ENCODE measurements at places on chromosomes 7 and 10.

DNA sequence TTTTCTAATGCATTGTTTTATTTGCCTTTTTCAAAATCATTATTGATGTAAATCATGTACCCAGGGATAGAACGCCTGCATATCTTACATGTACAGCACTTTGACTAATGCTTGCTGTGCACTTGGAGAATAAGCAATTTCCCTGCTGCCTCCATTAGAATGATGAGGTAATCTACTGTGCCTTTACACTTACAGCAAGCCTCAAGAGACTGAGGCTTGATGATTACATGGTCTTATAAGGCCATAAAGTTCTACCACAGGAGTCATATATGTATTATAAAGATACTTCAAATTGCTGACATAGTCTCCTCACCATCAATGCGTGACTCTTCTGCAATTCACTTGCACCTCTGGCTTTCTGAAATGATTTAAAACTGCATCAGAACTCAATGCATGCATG is 328.6 kb upstream of the HGF start:
- DNase-seq: no peak

- no peak for DNase-seq
These were observed 22.9 kb upstream of the ELFN1 start for GRCh38 chr7:1646957-1647891.

GRCh38 chr10:125127986-125128385 is 32.4 kb downstream of the CTBP2 start:
- no peak for DNase-seq

- no peak for DNase-seq
These were observed 172.6 kb upstream of the SP8 start for GRCh38 chr7:20959281-20959680.

GRCh38 chr7:79258826-79259225 is 194.6 kb downstream of the MAGI2 start:
- no peak for DNase-seq

DNA sequence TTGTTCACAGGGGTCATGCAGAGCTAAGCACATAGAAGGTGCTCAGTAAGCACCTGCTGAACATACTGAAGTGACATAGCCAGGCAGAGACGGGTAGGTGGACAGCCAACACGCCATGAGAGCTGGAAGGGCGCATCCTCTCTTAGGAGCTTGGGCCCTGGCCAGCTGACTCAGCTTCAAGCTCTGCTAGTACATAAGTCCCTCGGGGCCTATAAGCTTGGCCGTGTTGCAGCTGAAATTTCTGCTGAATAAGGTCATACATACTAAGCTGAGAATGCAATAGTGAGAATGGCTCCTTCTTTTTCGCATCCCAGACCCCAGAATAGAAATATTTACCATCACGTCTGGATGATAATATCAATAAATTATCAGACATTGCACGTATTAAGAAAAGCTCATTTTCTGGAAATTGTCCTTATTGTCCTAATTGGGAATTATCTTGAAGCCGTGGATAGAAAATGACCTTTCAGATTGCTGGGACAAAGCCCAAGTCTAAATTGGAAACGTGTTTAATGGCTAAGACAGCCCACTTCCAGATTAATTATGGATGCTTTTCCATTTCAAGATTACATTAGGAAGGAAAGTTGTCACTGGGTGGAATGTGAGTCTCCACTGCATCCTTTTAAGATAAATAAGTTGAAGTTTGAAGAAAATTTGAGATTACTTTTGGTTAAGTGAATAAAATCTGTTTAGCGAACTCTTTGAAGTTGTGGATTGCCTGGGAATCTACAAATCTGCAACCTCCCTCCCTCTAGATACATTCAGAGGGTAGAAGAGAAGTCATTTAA is 287.1 kb upstream of the C7orf33 start:
- no peak for DNase-seq

DNA sequence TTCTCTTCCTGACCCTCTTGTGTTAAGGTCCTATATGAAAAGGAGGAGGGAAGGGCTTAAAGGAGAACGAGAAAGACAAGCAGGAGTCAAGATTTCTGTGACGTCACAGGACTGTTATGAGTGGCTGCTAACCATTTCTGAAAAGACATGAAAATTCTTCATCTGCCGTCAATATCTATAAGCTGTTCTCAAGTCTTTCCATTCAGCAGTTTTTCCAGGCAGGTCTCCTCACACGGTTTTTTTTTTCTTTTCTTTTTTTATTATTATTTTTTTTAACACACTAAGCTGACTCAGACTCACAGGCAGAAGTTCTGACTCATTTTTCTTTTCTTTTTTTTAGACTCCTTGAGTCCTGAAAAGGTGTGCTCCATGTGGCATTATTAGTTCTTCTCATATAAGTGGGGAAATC is 72.0 kb downstream of the DGKI start:
- DNase-seq: no peak

DNA sequence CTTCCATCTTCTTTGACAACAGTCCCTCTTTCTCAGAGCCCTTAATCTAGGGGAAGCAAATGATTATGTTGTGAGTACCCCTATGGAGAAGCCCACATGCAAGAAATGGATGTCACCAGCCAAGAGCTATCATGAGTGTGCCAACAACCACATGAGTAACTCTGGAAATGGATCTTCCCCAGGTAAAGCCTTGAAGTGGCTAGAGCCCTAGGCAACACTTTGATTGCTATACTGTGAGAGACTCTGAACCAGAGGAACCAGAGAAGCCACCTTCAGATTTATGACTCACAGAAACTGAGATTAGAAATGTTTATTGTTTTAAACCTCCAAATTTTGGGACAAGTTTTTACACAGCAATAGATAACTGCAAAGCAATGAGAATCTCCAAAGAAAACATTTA is 60.9 kb upstream of the COL1A2 start:
- DNase-seq: no peak

DNA sequence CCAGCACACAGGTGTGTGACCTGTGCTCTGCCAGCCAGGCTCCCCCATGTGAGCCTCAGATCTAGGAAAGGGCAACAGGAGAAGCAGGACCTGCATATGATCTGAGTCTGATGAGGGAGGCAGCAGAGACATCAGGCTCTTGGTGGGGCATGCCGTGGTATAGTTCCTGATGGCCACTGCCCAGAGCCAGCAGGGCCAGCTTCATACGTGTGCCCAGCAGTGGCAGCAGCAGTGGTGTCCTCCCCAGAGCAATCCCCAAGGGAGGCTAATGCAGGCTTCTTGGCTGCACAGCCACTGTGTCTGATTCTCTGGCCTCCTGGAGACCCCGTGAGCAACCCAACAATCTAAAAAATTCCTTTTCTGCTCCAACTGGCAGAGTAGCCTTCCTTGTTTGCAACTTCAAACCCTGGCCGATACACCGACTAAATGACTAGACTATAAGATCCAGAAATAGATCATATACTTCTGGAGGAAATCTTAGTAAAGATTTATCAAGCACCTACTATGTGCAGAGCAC is 230.6 kb upstream of the ZMIZ1 start:
- DNase-seq: no peak

- no peak for DNase-seq
These were observed 372.7 kb downstream of the CALN1 start for GRCh38 chr7:72039460-72039859.

DNA sequence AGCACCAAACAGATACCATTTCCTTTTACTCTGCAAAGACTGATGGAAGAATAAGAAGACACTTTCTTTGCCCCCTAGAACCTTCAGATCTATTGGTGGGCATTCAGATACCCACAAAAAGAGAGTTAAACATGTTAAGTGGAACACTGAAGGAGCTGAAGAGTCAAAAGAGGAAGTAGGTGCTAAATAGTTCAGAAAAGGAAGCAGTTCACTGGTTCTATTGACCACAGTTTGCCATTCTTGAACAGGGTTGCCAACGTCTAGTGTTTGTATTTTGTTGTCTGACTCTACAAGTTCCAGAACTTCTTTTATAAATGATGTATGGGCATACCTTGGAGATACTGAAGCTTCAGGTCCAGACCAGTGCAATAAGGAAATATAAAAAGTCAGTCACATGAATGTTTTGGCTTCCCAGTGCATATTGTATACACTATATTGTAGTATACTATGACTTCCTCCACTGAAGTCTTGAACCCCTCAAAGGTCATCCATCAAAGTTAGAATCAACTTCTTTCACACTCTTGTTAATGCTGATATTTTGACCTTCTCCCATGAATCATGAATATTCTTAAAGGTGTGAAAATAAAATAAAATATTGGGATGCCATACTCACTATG is 47.5 kb upstream of the AGR3 start:
- no peak for DNase-seq

DNA sequence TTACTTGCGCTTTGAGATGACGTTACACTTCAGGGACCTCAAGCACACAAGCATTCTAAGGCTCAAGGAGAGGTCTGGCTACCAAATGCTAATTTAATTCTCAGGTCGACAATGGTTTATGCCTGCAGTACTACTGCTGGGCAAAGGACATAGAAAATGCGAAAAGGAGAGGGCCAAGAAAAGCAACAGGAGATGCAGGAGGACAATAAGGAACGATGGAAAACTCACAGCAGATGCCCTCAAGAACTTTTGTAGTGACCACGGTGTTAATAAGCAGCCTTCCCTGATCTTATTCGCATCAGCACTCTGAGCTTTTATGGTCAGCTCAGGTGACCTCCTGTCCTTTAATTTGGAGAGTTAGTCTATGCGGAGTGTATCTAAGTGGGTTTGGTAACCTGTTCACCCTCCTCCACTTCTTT is 146.3 kb downstream of the GPR85 start:
- DNase-seq: no peak

DNA sequence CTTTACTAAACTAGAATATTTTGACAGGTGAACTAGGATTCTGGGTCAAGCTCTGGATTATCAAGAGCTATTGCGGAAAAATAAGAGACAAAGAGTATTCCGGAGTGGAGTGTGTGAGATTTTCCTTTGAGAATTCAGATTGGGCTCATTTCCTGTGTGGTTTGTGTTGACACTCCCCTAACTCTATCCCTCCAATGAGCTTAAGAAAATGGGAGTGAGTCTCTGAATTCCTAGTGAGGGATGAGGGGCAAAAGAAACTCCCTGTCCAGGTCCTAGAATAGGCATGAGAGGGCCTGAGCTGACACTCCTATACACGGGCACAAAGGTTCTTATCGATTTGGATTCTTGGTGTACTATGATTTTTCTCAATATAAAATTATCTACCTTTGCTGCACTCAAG is 10.2 kb downstream of the KLF14 start:
- no peak for DNase-seq

GRCh38 chr10:132394936-132395703 is 1.9 kb upstream of the PWWP2B start:
- DNase-seq: no peak

DNA sequence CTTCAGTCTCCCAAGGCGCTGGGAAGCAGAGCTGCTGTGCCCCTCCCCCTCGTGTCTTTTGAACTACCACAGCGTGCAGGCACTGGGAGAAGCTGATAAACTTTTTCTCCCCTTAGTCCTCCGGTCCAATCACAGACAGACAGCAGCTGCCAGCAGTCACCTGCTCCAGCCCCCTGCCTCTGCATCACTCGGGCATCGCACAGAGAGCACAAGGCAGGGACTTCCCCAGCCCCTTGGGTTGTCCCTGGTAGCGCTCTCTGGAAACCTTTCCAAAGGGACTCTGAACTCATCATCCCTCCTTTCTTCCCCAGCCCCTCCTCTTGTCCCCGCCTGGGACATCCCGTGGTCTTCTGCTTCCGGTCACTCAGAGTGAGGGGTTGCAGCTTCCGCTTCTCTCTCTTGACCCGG is 1.4 kb upstream of the NEUROG3 start:
- no peak for DNase-seq
